ENCODE measurements at places on chromosomes 6 and 20.
A peak's percentile ranks its signal among the peaks of the same experiment; 100 is the strongest.

GRCh38 chr6:131858765-131859415 is 51.1 kb downstream of the ENPP1 start:
- DNase-seq: peak; percentile 11

- DNase-seq: peak; percentile 77
Measured at GRCh38 chr6:12592634-12593033, 123.9 kb upstream of the PHACTR1 start.

DNA sequence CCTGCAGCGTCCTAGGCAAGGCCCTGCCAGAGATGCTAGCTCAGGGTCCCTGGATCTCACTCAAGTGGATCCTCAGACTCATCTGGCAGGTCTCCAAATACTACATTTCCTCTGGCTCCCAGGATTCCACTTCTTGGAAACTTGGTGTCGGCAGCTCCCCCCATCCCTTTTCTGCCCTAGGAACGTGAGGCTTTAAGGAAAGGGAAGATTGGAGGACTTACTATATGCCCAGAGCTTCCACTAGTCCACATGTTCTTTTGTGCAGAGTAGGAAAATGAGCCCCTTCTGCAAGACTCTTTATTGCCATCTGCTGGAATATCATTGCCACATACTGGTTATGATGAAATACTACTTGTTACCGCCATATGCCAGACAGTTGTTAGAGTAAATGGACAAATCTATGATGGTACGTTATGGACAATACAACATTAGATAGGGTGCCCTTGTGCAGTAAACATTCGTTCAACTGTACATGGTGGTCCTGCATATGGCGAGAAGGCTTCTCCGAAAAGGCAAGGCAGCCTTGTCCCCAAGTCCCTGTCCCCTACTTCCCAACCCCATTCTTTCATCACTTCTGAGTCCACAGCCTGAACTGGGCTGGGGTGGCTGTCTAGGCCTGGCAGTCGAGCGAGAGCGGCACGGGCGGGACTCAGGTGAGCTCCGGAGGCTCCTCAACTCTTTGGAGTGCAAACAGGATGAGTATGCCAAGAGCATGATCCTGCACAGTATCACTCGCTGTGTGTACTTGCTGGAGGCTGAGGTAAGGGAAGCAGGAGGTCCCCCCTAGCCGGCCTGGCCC is 780 bp downstream of the ARMC12 start:
- peak; percentile 59 for DNase-seq

DNA sequence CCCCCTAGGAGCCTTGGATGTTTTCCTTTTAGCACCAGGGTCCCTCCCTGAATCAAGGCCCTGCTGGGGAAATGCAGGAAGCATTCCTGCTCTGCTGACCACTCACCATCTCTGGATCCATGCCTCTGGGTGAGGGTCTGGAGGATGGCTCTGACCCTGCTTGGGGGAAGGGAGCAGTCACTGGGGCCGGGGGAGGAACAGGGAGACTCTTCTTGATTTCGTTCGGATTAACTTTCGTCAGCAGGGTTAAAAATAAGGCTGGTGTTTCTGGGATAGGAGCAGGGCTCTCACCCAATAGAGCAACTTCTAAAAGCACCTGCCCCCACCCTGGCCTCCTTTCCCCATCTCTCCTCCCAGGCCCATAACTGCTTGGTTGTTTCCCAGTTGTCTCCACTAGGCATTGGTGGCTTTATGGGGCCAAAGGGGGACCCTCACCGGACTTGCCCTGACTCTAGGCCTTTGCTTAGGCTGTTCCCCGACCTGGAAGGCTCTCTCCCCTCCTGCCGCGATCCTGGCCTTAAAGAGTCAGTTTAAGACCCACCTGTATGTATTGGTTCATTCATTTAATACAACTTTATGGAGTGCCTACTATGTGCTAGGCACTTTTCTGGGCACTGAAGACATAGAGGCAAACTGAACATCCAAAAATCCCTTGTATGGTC is 63.0 kb downstream of the JPH2 start:
- DNase-seq: no peak

DNA sequence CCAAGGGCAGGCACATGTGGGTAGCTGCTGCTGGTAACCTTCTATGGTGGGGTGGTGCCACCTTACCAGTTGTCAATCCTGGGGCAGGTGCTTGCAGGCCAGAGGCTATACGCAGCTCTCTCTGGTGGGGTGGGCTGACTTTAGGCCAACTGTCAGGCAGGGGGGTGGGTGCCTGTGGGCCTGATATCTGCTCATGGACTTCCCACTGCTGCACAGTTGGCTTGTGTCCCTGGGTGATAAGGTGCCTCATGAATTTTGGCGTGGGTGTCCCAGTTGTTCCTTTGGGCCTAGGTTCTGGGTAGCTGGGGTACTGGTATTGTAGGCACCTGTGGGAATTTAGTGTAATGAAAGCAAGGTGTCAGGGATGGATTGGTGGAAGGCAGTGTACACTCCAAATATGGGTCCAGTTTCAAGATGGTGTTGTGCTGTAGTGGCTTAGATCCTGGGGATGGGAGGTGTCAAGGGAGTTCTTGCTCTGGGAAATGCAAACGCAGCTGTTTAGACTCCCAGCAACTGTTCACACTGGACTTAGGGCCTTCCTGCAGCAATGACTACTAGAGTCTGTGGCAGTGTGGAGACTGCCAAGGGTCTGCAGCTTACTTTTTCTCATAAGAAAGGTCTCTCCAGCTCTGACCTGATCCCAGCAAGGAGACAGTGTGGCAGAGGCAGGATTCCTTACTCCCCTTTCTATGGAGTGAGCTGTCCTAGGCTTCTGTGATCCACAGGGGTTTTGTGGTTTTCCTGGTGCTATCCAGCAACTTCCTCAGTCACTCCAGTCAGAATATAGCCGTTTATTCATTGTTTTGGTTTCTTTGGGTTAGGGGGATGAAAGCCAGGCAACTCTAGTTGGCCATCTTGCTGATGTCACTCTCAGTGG is 128.2 kb downstream of the CRYBG1 start:
- no peak for DNase-seq

DNA sequence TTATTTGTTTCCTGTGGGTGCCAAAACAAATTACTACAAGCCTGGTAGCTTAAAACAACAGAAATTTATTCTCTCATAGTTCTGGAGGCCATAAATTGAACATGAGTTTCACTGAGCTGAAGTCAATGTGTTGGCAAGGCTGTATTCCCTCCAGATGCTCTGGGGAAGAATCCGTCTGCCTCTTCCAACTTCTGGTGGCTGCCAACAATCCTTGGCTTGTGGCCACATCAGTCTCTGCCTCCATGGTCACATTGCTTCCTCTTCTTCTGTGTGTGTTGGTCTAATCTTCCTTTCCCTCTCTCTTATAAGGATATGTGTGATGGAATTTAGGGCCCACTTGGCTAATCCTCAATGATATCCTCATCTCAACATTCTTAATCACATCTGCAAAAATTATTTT is 92.8 kb upstream of the EPB41L1 start:
- no peak for DNase-seq

DNA sequence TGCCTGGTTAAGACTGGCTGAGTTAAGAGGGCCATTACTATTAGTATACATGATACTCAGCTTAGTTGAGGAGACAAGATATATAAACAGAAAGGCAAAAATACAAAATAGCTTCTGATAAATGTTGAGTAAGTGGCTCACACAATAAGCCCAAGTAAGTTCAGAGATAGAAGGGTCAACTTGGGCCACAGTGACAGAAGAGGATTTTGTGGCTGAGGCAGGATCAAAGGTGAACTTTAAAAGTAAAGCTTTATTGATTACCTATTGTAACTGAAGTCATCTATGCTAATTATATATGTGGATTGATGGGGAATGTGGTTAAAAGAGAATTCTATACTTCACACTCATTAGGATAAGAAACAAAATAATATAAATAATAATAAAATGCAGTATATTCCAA is 80.8 kb downstream of the PHACTR2 start:
- no peak for DNase-seq

- no peak for DNase-seq
Measured at GRCh38 chr20:48238326-48238725, 453.0 kb upstream of the SULF2 start.

DNA sequence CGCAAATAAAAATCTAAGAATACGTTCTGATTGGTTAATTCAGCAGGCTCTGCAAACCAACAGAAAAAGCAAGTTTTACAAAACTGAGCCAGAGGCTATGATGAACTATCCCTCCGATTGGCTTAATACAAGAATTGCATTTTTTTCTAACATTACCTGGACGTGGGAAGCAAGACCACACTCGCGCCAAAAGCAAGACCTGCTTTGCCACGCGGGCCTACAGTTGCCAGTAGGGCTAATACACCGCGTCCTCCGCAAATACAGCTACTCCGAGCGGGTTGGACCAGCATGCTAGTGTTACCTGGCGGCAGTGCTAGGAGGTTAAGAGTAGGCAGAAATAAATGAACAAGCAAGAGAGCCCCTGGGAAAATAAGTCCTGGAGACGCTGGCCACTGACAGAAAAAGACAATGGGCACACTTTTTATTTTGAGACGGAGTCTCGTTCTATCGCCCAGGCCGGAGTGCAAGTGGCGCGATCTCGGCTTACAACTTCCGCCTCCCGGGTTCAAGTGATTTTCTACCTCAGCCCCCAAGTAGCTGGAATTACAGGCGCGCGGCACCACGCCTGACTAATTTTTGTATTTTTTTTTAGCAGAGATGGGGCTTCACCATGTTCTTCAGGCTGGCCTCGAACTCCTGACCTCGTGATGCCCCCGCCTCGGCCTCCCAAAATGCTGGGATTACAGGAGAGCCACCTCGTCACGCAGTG is 131.9 kb upstream of the BTN3A2 start:
- peak; percentile 34 for DNase-seq

GRCh38 chr6:154653853-154654252 is 79.4 kb upstream of the SCAF8 start:
- peak; percentile 55 for DNase-seq

DNA sequence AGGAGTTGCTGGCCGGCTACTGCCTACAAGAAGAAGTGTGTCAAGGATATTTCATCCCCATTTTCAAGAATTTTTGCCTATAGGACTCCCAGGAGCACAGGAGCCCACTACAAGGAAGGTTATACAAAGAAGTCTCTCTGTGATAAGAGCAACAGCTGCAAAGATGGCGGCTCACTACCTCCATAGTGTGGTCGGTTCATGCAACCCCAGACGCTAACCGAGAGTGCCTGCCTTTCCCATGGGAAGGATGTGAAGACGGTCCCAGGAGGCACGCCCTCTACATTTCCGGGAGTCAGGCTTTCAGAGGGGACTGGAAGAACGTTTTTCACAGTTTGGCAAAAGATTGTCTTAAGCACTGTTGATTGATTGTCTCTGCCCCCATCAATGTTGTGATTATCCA is 816.3 kb downstream of the QKI start:
- no peak for DNase-seq

- no peak for DNase-seq
Measured at GRCh38 chr6:12250383-12250770, 39.8 kb upstream of the EDN1 start.

DNA sequence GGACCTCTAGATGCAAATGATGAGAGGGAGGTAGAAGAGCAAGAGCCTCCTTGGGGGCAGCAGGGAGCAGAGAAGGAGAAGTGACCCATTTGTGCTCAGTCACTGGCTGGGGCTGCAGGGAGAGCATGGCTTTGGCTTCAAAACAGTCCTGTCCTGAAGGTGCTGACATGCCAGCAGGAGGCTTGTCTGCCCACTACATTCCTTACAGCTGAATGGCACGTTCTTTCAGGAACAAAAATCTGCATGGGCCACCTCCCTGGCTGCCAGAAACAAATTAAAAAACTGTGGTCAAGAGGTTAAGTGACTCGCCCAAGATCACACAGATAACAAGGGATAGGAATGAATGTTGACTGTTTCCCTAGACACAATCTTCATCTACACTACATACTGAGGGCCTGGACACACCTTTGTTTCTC is 188.8 kb downstream of the HIVEP2 start:
- DNase-seq: peak; percentile 55

DNA sequence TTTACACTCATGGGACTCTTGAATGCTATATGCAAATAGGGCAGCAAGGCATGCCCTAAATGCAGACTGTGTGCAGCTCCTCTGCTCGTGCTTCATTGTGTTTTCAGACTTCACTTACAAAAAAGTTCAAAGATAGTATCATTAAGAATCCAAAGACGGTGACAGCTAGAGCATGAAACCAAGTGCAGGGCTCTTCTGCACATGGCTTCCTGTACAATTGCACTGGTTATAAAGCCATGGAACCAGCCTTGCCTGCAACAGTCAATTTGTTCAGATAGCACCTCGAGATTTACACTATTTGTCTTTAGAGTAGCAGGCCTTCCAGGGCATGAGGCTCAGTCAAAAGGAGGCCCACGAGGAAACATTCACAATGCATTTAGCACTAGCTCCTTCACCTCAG is 35.6 kb downstream of the RFPL4B start:
- DNase-seq: no peak

DNA sequence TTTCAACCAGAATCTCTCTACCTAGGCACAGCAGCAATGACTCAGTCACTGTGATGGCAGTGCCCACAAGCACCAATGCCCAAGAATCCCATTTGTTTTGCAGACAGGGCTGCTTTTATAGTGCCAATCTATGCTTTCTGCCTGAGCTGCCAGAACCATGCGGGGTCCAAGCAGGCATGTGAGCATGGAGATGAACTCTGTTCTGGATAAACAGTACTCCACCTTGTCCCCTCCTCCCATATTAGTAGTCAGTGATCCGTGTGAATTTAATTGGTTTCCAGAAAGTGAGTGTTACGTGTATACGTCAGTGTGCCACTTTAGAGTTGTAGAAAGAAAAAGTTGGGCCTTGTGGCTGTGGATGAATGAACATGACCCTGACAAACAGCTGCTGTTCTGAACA is 79.4 kb downstream of the SASH1 start:
- no peak for DNase-seq

DNA sequence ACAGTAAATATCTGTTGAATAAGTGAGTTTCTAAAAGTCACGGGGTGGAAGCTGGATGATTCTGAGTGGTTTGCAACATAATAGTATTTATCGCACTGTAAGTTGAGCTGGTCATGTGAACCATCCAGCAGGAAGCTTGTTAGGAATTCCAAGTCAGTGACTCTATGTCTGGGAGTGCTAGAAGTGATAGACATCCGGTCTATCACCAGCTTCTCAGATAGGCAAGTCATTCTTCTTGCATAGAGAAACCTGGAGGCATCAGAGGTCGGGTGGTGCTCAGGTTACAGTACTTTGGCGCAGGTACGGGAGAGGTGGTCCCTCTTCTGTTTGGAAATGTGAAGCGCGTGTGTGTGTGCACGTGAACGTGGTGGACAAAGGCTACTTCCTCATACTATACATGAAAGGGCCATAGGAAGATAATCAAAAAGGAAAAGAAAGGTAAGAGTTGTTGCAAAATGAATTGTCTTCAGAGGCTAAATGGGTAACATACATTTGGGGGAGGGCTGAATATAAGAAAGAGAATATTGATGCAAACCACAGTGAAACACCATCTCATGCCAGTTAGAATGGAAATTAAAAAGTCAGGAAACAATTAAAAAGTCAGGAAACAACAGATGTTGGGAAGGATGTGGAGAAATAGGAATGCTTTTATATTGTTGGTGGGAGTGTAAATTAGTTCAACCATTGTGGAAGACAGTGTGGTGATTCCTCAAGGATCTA is 299.3 kb upstream of the ZFP64 start:
- DNase-seq: peak; percentile 76

- no peak for DNase-seq
Measured at GRCh38 chr6:43271103-43271815, 26.8 kb upstream of the SLC22A7 start.

- DNase-seq: no peak
Measured at GRCh38 chr20:59966428-59966827, 8.2 kb downstream of the CDH26 start.

GRCh38 chr6:43302126-43302525 is 4.1 kb downstream of the SLC22A7 start:
- DNase-seq: no peak

GRCh38 chr6:50602292-50602691 is 111.0 kb upstream of the TFAP2D start:
- DNase-seq: no peak

- no peak for DNase-seq
Measured at GRCh38 chr6:128168244-128168643, 267.4 kb upstream of the THEMIS start.

- DNase-seq: no peak
Measured at GRCh38 chr6:153167061-153167891, 36.2 kb upstream of the RGS17 start.
